Activated naive CD4-positive, alpha-beta T cell treated with anti-CD3 and anti-CD28 coated beads for 36 hours (primary cell): ENCODE measurements at places on chromosomes 1 and 21.

- no peak for DNase-seq
Measured at GRCh38 chr21:39911286-39912199, 44.3 kb downstream of the PCP4 start.

GRCh38 chr1:90924982-90925381 is 96.9 kb downstream of the ZNF644 start:
- DNase-seq = no peak

DNA sequence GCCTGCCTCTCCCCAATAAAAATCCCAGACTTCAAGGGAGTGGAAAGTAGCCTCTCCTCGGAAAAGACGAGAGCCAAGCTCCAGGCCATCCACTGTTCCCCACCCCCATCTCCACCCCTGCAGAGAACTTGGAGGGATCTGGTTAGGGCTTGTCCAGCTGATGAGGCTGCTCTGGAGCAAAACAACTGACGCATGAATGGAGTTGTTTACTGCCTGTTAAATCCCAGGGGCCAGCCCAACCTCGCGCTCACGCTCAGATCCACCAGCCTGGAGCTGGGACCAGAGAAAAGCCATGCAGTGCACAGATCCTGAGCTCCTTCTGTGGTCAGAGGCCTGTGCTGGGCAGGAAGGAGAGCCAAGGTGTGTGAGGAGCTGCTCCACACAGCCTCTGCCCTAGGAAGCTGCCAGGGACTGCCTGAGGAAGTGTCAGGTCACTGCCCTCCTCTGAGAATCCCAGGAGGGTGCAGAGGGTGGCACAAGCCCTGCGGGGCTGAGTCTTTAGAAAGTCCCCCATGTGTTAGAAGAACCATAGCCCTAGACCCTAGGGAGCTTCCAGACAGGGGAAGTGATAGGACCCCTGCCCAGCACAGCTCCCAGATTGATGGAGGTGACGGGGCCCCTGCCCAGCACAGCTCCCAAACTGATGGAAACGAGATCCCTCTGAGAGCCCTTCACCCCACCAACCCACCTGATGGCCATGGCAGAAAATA is 109.0 kb upstream of the IPO9 start:
- no peak for DNase-seq

- DNase-seq = no peak
Measured at GRCh38 chr1:9363061-9363471, 70.4 kb downstream of the SPSB1 start.

- DNase-seq = no peak
Measured at GRCh38 chr1:61659061-61659460, 65.9 kb downstream of the TM2D1 start.

DNA sequence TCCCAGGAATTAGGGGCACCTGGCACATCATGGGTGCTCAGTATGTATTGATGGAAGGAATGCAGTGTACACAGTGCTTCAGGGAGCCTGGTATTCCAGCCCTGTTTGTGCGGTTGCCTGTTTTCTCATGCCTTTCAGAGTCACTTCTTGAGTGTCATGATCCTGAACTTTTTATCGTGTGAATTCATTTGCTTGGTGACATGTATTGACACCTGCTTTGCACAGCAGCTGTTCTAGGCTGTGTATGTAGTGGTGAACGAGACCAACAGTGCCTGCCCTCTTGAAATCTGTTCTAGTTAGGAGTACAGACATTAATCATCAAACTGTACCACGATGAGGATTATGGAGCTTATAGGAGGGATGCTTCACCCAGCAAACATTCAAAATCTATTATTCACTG is 6.1 kb downstream of the HTR6 start:
- DNase-seq = no peak

- peak; percentile 49 for DNase-seq
Measured at GRCh38 chr1:225845571-225846259, 35.8 kb downstream of the EPHX1 start.

- DNase-seq = no peak
Measured at GRCh38 chr1:173117108-173117633, 66.4 kb upstream of the TNFSF18 start.

- DNase-seq = no peak
Measured at GRCh38 chr1:162548170-162548569, 13.4 kb upstream of the UAP1 start.

DNA sequence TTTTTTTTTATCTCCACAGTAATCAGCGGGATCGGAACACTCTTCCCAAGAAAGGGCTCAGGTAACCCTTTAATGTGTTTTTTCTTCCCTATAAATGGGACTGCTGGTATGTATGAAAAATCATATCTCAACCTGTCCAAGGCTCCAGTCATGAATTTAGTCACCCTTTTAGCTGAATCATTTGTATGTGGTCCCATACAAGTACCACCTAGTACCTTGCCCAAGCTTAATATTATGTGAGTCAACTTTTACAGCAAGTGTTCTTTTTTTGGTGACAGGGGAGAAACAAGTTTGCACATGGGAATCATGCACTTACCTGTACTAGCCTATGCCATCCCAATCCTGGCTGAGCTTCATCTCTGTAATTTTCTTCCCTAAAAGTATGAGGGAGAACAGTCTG is 43.7 kb upstream of the IPO9 start:
- DNase-seq = no peak

- no peak for DNase-seq
Measured at GRCh38 chr21:27083144-27083543, 116.3 kb upstream of the ADAMTS5 start.

- DNase-seq = no peak
Measured at GRCh38 chr1:223730479-223731132, 18.3 kb downstream of the CAPN2 start.

DNA sequence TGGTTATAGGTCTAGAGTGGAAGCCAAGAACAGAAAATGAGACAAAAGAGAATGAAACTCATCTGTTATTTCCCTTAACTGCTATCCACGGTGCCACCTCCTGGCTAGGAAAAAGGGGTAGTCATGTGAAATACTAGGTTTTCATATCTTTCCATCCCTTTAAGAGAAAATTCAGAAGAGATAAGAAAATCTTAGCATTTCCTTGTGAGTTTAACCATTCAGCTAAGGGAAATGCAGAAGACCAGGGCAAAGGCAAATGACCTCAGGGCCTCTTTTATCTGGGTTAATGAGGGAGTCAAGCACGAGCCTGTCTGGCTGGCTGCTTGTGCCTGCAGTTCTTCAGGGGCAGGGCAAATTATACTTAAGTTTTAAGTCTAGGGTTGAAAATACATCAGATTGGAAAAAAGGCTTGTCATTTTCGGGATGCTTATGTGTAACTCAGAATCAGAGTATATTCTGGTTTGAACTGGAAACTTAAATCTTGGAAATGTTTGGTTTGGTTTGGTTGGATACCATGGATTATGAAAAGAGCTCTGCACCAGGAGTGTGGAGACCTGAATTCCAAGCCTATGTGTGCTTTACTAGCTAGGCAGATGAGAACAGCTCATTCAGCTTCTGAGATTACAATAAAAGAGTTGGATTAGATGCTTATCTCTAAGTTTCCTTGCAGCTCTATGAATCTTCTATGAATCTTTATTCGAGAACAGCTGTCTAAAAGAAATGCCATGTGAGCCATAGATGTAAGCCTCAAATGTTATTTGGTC is 19.9 kb downstream of the NIBAN1 start:
- DNase-seq = no peak

- no peak for DNase-seq
Measured at GRCh38 chr1:10132852-10133251, 77.5 kb upstream of the KIF1B start.

GRCh38 chr21:16642353-16642752 is 870.5 kb upstream of the CXADR start:
- DNase-seq = no peak

DNA sequence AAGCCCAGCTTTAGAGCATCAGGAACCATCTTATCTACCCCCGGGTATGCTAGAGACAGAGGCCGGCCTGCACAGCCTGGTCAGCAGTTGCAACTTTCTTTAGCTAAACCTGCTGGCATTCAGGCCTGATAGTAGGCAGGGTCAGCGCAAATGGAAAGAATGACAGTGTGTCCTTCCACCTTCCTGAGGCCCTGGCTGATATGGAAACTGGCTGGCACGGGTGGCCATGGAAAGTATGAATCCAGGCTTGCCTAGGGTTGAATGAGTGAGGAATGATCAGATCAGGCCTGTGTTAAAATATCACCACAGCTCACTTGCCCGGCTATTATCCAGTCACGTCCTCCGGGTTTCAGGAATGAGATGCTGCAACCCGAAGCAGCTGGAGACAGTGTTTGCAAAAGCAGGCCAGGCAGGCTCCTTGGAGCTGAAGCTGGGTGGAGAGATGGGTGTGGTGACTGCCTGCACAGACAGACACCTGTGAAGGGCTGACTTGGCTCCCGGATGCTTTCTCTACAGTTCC is 34.7 kb downstream of the RCAN1 start:
- no peak for DNase-seq

- DNase-seq = peak; percentile 75
Measured at GRCh38 chr1:241551759-241552638, 19.8 kb downstream of the KMO start.

DNA sequence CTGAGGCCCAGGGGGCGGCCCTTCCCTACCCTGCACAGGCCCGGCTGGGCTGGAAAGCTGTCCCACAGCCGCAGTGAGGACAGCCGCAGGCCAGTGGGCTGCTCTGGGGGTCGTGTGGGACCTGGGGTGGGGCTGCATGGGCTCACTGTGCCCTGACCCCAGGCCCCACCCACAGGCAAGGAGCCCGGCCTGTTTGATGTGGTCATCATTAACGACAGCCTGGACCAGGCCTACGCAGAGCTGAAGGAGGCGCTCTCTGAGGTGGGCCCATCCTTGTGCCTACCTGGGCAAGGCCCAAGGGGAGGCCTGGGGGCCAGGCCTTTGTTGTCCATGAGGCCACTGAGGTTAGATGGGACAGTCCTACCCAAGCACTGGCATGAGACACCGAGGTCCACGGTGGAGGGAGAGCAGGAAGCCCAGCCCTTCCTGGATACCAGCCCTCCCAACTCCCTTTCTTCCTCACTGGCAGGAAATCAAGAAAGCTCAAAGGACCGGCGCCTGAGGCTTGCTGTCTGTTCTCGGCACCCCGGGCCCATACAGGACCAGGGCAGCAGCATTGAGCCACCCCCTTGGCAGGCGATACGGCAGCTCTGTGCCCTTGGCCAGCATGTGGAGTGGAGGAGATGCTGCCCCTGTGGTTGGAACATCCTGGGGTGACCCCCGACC is 1.4 kb upstream of the GJC2 start:
- no peak for DNase-seq

GRCh38 chr1:223717695-223718363 is 5.5 kb downstream of the CAPN2 start:
- peak; percentile 34 for DNase-seq

DNA sequence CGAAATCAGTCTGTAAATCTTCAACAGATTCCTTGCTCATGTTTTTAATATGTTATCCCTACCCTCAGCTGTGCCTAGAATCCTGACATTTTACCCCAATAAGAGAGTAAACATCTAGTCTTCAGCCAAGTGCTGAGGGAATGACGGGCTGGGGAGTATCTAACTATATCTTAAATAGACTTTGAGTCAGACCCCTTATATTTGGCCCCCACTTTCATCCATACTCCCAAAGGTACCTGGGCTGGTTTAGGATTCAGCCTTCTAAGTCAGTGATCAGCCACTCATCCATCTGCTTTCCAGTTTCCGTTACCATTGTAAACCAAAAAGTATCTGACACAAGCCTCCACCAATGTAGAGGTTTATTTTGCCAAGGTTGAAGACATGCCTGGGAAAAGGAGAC is 36.1 kb upstream of the CNIH3 start:
- DNase-seq = no peak

DNA sequence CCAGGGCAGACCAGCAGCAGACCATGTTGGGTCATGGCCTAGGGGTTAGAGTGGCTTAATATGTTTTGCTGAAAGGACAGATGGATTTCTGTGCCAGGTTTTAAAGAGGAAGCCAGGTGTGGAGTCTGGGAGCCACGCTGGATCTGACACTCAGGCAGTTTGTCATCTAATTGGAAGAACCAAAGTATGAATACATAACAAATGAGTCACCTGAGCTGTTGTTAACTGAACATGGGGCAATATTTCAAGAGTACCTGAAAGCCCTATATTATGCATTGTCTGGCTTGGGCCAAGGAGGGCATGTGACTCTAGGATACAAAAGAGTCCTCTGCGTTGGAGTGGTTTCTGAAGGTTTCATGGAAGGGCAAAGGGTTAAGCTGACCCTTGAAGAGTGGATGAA is 70.6 kb downstream of the LMO4 start:
- no peak for DNase-seq

GRCh38 chr1:66809245-66809644 is 8.2 kb upstream of the INSL5 start:
- DNase-seq = no peak

GRCh38 chr1:204941421-204942338 is 71.0 kb downstream of the NFASC start:
- DNase-seq = peak; percentile 83

DNA sequence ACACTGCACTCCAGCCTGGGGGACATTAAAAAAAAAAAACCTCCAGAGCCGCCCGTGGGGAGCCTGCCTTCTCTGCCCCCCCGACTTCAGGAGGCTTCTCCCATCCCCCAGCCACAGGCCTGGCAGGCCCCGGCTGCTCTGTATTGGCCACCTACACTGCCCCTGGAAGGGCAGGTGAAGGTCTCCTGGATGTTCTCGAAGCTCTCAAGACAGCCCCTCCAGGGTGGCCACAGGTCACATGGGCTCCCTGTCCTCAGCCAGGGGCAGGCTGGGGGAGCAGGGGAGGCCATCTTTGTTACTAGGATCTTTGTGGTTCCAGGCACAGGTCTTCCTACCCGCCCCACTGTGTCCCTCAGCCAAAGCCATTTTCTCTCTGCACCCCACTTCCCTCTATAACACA is 32.8 kb downstream of the PADI6 start:
- no peak for DNase-seq

- DNase-seq = peak; percentile 26
Measured at GRCh38 chr1:228555074-228555994, 68.2 kb downstream of the RNF187 start.

DNA sequence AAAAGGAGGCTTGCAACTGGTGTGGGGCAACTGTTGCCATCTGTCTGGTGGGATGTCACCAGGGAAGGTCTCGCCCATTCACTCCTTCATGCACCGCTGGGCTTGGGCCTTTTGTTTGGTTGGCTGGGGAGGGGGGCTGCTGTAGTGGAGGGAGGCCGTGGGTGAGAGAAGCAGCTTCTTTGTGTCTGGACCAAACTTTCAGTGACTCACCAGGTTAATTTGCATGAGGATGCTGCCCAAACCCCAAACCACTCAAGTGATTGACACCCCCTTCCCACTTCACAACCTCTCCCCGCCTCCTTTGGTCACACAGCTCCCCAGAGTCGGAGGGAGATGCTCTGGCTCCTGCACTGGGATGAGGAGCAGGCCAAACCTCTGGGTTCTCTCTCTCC is 19.7 kb downstream of the BTG2 start:
- peak; percentile 83 for DNase-seq

GRCh38 chr1:238187575-238187949 is 296.8 kb upstream of the ZP4 start:
- DNase-seq = no peak

GRCh38 chr1:234956821-234957329 is 171.8 kb downstream of the TOMM20 start:
- no peak for DNase-seq

DNA sequence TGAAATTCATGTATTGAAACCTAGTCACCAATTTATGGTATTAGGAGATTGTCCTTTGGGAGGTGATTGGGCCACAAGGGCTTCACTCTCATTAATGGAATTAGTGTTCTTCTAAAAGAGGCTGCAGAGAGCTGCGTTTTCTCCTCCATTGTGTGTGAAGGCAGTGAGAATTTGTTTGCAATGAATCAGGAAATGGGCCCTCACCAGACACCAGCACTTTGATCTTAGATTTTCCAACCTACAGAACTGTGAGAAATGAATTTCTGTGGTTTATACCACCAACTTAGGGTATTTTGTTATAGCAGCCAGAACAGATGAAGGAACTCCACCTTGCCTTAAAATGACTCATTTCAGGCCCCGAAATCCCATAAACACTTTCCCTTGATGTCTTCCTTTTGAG is 544.2 kb downstream of the RWDD3 start:
- no peak for DNase-seq
